Right lobe of liver (tissue), 6 donors: ENCODE measurements at places on chromosomes 12 and 14.

DNA sequence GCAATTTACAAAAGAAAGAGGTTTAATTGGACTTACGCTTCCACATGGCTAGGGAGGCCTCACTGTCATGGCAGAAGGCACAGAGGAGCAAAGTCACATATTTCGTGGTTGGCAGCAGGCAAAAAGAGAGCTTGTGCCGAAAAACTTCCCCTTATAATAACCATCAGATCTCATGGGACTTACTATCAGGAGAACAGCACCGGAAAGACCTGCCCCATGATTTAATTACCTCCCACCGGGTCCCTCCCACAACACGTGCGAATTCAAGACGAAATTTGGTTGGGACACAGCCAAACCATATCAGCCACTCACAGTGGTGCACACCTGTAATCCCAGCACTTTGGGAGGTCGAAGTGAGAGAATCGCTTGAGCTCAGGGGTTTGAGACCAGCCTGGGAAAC is 68.5 kb downstream of the FBXL14 start:
- DNase-seq: no peak

DNA sequence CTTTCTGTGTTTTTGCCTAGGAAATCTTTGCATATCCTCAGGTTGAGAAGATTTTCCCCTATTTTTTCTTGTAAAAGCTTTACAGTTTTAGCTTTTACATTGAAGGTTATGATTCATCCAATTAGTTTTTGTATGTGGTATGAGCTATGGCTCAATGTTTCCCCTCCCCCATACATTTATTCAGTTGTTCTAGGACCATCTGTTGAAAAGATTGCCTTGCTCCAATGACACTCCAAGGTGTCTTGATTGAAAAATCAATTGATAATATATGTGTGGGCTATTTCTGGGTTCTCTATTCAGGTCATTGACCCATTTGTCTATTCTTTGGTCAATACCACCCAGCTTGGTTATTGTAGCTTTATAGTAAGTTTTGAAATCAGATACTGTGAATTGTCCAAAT is 42.6 kb downstream of the LRTM2 start:
- no peak for DNase-seq

DNA sequence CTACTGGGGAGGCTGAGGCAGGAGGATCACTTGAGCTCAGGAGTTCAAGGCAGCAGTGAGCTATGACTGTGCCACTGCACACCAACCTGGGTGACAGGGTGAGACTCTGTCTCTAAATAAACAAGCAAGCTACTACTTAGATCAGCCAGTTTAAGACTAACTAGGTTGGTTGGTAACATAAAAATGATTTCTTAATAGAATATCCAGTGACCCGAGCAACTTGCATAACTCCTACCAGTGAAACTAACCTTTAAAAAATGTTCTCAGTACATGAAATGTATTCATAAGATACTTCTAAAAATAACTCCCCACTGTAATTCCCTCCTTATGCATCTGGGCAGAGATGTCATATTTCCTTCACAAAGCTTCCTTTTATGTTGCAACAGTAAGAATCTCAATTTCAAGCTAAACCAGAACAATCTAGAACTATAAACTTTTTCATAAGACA is 15.9 kb downstream of the TAOK3 start:
- DNase-seq: no peak

DNA sequence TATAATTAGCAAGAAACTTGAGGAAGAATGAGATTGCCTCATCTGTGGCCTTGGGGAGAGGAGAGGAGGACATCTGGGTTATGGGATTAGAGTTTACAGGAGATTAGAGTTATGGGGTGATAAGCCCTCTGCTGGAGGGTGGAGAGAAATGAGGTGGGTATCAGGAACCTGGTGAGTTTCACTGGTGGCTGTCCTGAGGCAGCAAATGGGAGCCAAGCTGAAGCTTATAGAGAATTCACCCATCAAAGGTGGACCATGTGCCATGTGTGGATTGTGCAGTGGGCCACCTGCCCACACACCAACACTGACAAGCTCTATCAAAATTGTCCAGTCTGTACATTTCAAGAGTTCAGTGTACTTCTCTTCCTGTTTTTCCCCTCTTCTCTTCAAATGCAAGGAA is 135.3 kb downstream of the AEBP2 start:
- no peak for DNase-seq

GRCh38 chr14:61516118-61516743 is 179.1 kb upstream of the HIF1A start:
- no peak for DNase-seq

DNA sequence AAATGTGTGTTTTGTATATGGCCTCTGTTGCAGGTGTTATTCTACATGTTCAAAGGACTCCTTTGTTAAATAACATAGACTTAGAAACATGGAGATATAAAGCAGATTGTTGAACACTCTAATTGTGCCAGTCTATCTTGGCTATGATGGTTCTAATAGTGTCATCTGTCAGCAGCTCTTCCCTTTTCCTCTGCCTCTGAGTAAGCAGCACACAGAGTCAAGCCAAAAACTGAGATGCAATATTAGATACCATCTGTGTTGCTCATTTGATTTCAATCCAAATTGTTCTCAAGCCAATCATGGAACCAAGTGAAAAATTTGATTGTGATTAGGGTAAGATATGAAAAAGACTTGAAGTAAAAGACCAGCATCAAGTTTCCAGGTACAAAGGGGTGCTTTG is 871.1 kb upstream of the MGAT4C start:
- DNase-seq: no peak

GRCh38 chr12:94753036-94753679 is 102.8 kb upstream of the TMCC3 start:
- no peak for DNase-seq

GRCh38 chr14:79318371-79318770 is 892.9 kb downstream of the DIO2 start:
- DNase-seq: no peak

GRCh38 chr12:15796493-15797141 is 7.4 kb upstream of the EPS8 start:
- DNase-seq: no peak

DNA sequence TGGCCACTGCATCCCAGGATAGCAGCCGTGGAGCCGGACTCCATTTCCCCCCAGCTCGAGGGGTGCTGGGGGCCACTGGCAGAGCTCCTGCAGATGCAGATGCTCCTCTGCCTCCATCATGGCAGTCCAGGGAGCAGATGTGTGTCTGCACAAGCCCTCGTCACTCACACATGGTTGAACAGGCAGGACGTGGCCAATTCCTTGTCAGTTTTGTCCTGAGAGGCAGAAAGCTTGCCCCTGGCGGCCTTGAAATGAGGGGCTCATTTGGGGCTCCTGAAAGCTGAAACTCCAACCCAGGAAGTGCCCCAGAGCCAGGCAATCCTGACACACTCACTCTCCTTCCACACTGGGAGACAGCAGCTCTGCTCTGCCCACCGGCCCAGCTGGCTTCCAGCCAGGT is 100.9 kb upstream of the C14orf180 start:
- no peak for DNase-seq

GRCh38 chr12:52280796-52281560 is 6.5 kb downstream of the KRT86 start:
- DNase-seq: no peak

DNA sequence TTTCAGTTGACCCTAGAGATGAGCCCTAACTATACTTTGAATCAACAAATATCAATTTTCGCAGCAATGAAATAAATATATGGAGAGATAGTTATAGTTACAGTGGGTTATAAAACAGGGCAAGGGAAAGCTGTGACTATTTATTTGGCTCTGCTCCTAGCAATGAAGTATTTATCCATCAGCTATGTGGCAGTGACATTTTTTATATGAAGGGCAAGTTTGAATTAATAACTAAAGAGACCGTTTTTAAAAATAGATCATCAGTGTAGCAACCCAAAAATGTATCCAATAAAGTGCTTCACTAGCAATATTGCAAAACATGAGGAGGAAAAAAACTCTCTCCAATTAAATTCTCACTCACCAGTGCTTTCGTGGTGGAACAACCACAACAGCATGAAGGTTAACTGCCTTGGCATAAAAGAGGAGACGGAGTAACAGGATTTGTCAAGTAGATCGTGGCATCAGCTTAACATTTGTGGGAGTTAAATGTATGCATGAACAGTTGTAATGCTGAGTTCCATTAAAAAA is 58.1 kb upstream of the NUDT4 start:
- no peak for DNase-seq

- DNase-seq: no peak
These were observed 60.3 kb upstream of the KCNMB4 start for GRCh38 chr12:70305794-70306193.

GRCh38 chr12:124466216-124467128 is 100.9 kb downstream of the NCOR2 start:
- DNase-seq: peak; percentile 57

DNA sequence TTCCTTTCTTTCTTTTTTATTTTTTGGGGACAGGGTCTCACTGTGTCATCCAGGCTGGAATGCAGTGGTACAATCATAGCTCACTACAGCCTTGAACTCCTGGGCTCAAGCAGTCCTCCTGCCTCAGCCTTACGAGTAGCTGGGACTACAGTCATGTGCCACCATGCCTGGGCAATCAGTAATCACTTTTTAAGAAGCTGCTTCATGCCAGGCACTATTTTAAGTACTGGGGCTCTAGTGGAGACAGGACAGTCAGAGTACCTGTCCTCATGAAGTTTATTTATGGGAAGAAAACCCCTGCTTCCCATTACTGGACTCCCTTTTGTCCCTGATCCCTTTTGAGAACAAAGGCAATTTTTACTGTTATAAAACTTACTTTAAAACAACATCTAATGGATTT is 124.0 kb upstream of the NPAS3 start:
- no peak for DNase-seq

DNA sequence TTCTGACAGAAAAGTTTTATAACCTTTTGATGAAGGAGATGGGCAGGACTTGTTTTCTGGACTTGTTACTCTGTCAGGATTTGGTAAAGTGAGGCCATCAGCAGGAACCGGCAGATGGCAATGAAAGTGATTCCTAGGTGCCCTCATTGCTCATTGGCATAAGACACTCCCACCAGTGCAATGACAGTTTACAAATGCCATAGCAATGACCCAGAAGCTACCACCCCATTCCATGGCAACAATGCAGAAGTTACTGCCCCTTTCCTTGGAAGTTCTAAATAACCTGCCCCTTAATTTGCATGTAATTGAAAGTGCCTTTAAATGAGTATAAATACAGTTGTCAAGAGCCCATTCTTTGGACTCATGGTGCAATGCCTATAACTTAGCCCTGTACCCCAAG is 222.6 kb downstream of the CEP128 start:
- no peak for DNase-seq

DNA sequence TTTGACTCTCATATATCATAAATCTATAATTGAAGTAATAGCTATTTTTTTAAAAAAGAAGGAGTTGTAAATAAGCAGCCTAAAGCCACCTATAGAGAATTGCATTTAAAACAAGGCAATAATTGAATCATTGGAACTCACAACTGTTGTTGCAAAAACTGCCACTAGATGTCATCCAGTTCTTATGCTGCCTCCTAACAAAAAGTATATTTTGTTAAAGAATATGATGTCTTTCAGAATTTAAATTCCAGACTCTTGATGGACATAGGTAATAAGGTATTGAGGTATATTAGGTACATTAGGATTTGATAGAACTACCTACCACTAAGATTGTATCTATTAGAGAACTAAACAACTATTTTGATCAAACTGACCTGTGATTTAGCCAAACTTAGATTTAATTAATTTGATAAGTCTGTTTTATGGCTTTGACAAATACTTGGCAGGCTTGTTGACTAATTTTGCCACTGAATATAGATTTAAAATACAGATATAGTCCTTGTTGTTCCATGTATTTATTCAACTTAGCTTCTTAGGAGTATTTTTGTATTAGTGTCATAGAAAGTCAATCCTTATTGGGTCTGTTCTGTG is 401.4 kb downstream of the RPL10L start:
- no peak for DNase-seq

DNA sequence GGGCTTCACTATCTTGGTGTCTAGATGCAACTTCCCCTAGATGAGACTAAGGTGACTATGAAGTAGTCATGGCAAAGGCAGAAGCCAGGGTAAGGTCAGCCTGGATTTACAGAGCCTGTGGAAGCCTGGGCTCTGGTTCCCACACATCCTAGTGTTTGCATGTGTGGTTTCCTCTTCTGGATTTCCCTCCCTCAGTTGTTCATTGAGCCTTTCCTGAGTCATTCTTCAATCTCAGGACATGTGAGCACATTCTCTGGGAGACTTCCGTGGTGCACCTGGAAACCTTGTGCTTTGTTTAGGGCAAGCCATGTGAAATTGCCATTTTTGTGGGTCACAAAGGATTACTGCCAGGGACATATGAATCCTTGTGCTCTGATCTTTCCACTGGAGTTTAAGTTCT is 236.6 kb downstream of the C12orf75 start:
- no peak for DNase-seq

- no peak for DNase-seq
These were observed 93.2 kb upstream of the OTX2 start for GRCh38 chr14:56903304-56903969.

DNA sequence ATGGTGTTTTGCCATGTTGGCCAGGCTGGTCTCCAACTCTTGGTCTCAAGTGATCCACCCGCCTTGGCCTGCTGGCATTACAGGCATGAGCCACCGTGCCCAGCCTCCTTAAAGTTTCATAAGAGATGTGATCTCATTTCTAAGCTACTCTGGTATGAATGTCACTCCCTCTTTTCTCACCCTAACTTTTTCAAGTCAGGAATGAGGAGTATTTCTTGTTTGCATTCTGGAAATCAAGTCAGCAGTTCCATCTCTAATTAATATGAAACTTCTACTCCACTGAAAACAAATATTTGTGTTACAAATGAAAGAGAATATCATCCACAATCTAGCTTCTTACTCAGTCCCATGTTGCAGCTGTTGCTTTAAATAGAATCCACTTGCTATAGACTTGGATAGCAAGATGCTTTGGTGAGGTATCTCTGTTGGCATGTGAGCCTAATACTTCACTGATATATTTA is 61.3 kb downstream of the ARF6 start:
- DNase-seq: no peak

DNA sequence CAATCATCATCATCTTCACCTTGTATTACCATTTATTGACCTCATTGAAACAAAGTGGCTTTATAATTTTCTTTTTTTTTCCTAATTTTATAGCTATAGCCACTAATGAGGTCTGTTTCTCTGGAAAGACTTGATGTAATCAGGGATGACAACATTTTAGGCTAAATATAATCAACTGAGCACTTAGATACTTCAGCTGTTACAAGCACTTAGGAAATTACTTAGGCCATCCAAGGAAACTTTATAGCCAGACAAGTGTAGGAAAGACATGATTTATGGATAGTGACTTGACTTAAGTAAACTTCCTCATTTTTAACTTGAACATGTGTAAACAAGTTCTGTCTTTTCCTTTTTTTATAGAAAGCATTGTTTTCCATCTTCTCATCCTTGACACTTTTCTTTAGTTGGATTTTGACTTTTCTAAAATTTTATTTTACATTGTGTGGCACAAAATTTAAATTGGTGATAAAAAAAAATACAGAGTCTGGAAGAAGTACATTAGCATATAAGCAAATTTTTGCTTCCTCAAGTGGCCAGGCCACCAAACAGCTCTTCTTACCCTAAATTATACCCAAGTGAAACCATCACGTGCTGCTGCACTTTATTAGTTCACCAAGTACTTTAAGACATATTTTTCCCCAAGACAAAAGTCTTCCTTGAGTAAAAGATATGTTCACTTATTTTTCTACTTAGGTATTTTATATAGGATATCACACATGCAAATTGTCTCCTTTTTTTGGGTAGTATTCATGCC is 15.1 kb downstream of the CPNE8 start:
- no peak for DNase-seq

GRCh38 chr12:11829764-11830194 is 180.3 kb downstream of the ETV6 start:
- no peak for DNase-seq
